Activated naive CD4-positive, alpha-beta T cell (primary cell): ENCODE measurements at places on chromosomes 5 and 9.
A peak's percentile ranks its signal among the peaks of the same experiment; 100 is the strongest.

DNA sequence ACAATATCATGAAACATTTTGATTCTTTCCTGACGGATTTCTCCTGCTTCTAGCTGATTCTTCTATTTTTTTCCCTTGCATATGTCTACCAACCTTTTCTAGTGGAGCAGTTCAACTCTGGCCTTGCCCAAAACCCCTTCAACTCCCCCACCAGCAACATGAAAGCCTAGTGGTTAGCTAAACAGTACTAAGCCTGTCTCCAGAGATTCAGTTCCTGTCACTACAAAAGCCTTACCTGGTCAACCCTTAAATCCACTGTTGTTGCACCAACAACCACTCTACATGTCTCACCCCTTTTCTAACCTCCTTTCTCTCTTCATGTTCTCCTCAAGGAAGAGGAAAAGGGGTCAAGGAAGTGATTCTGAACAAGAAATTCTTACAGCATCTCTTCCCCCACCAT is 74.8 kb upstream of the PIK3R1 start:
- no peak for DNase-seq

DNA sequence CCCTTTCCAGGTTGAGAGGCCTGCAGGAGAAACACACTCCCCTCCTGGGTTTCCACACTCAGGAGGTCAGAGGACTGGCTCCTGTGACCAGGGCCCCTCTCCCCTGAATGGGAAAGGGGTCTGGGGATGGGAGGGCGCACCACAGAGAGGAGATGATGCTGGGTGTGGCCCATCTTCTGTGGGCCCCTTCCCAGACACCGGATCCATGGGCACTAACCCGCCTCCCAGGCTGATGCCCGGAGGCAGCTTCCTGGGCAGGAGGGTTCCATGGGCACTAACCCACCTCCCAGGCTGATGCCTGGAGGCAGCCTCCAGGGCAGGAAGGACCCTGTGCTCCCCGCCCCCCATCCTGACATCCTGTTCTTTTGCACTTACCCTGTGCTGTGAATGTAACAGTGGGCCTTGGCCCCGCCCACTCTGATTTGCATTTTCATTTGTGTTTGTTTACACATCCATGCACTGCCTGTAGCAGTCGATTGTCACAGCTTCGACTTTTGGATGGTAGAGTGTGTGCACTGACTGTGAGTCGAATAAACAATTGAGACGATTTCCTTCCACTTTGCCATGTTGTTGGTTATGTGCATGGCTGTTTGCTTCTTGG is 9.3 kb upstream of the DOLPP1 start:
- peak; percentile 15 for DNase-seq

GRCh38 chr5:176716320-176716719 is 69.0 kb downstream of the TSPAN17 start:
- DNase-seq, result no peak

- no peak for DNase-seq
Measured at GRCh38 chr5:32018476-32019436, 155.4 kb downstream of the GOLPH3 start.

DNA sequence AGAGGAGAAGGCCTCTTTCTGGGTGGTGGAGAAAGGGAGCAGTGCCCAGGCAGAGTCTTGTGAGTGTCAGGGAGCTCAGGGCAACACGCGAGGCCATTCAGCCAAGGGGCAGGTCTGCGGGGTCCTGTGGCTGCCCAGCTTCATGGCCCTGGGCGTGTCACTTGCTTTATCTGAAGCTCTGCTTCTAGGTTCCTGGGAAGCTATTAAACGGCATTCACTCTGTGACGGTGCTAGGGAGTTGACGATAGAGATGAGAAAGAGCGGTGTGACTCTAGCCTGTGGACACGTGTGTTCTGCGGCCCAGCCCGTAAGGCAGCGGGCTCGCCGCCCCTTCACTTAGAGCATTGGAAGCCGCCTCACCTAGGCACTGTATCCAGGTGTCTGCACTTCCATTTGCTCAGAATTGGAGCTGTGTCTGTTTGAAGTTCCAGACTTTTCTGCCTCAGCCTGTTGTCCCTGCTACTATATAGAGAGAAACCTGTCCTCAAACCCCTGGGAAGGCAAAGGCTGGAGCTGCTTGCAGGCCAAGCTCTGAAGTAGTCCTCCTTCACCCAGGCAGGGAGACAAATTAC is 88.3 kb downstream of the PHF2 start:
- DNase-seq, result no peak

GRCh38 chr5:10288592-10289219 is 19.0 kb downstream of the CMBL start:
- no peak for DNase-seq

DNA sequence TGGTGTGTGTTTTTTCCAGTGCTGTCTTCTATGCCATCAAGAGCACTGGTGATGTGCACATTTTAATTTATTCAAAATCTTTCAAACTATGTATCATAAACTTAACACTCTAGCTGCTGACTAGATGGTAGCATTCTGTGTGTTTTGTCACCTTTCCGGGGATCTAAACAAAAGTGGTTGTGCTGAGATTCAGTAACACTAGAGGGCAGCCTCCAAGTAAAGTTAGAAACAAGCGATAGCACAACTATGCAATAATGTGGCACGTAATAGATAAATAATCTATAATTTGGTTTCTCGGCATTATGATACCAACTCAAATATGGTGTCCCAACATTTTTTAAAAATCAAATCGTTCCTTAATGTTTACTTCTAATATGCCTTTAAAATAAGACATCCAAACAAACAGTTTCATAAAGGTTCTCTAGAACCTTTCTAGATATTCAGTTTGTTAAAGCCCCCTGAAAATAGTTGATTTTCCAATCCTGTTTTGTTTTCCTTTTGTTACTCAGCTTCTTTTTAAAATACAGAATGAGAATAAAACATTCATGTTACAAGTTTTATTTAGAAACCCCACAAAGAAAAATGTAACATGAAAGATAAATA is 16.9 kb downstream of the SEMA6A start:
- no peak for DNase-seq

GRCh38 chr9:32554107-32554506 is 1.7 kb upstream of the TOPORS start:
- DNase-seq, result no peak

GRCh38 chr5:121748686-121749085 is 103.0 kb upstream of the FTMT start:
- no peak for DNase-seq

DNA sequence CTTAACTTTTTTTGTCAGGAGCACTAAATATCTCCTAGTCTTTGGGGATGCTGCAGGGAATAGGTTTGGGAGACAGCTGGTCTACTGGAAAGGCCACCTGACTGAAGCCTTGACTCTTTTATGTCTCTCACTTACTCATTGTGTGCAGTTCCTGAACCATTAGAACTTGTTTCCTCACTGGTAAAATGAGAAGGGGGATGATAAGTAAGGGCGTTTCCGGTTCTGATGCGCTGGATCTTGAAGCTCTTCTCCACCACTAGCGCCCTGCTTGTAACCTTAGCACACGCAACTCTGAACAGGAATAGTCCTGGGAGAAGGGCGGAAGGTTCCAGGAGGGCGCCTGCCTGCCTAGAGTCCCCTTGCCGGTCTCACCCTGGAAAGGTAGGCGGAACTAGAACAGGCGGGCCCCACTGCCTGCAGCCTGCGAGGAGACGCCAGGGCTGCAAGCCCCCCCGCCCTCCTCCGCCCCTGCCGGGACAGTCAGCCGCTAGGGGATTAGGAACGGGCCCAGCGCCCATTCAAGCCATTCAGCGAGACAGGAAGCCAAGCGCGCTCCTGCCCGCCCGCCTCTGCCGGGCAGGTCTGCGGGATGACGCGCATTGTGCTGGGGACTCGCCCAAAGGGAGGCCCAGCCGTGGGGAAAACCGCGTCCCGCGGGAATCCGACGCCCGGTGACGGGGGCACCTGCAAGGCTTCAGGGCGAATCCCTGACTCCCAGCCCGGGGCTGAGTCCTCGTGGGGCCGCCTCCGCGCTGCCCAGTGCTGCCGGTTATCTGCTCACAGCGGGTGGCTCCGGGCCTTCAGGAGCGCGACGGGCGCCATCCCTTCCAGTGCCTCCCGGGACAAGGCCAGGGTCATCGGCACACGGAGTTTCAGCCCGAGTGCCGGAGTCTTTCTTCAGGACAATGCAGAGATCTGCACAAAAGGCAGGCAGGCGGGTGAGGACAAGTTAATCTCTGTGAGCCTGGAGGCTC is 44.0 kb upstream of the XPA start:
- DNase-seq, result peak; percentile 6

GRCh38 chr5:175415303-175415702 is 28.7 kb downstream of the DRD1 start:
- no peak for DNase-seq

- DNase-seq, result no peak
Measured at GRCh38 chr5:137845472-137845871, 22.2 kb upstream of the MYOT start.

DNA sequence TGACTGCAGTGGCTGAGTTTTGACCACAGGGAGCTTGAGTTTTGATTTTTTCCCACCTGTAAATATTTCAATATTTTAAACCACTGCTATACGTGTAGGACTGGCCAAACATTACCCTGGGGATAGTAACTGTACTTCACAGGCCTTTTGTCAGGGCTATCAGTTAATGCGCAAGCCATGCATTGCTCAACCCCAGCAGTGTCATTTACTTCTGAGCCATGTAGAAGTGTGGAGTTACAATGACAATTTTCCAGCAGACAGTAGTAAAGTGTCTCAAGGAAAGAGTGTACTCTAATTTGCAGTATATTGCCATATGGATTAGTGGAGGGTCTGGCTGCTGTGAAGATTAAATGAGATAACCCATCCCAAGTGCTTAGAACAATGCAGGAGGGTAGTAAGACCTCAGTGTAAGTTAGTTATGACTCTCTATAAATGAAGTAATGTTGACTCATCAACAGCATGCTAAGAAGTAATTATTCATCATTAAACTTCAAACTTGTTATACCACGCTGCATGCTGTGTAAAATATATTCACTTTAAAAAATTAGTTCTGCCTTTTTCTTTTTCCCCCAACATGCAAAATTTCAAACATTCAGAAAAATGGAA is 489.2 kb downstream of the KDM4C start:
- DNase-seq, result no peak

DNA sequence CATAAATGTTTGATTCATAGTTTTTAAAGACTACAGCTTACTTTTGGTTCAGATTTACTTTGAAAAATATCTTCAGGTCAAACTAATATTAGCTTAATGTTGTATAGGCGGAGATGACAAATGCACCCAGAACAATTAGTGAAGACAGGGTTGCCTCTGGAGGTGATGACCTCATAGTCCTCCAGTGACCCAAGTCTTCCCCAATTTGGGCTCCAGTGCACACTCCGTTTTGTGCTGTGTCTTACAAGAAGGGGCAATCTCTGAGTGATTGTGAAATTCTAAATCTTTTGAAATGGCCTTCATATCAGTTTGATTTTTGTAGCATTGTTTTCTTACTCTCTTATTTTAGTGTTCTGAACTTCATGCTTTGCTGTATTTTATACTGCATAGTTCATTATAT is 57.6 kb downstream of the DENND4C start:
- DNase-seq, result no peak

DNA sequence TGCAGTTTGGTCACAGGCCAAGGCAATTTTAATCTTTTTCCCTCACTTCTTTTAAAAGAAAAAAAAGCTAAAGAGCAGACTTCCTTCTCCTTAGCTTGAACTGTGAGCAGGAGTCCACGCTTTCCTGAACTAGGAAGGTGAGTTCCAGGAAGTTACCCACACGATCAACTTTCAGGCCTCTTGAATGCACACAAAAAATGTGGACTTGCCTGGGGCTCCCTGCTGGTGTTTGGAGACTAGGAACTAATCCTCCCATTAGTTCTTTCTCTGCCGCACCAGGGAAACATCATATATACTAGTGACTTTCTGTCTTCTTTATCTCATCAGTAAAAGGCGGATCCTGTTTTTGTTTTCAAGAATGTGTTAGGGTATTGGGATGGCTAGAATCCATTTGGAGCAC is 240.0 kb downstream of the GOLPH3 start:
- no peak for DNase-seq

GRCh38 chr5:57317341-57317740 is 143.5 kb downstream of the GPBP1 start:
- no peak for DNase-seq

GRCh38 chr9:8799206-8799605 is 999.6 kb upstream of the DMAC1 start:
- DNase-seq, result no peak

GRCh38 chr5:82347201-82347865 is 69.2 kb upstream of the RPS23 start:
- DNase-seq, result no peak

DNA sequence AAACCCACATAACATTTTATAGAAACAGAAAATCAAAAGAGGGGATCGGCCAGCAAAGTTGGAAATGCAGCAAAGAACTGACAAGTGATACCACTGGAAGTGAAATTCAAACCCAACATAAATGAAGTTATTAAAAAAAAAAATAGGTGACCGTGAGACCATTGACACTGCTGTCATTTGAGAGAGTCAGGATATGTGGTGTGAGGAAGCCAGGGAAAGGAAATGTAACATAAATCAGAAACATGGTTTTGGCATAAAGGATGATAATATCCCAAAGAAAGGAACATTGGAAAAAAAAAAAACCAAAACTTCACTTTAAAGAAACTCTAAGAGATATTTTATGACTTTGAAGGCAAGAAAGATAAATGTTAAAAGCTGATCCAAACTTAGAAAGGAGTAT is 312.4 kb upstream of the PIK3R1 start:
- DNase-seq, result no peak

DNA sequence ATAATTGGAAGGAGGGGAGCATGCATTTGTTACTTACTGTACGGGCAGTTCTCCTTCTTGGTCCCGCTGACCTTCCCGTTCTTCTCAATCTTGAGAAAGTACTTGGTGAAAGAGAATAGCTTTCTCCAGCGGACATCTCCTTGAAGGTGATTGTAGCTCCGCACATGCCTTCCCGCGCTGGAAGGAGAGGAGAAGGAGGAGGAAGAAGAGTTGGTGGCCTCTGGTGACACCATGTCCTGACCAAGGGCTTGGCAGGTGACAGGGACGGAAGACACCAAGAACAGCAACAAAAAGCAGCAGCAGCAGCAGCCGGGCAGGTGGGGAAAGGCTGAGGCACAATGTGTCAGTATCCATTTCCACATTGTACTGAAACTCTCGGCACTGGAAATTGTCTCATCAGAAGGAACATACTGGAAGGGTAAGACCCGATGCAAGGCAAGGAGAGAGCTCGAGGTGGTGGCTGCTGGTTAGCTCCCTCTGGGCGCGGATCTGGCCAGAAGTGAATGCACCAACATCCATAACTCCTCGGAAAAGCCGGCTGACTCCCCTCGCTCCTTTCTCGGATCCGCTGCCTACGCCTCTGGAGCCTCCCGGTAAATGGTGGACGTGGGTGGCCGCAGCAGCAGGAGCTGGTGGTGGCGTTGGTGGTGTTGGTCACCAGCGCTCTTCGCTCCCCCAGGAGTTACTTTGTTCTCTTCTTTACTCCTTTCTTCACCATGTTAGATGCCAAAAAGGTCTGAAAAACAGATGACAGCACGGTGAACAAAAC is 715 bp downstream of the FGF10 start:
- DNase-seq, result no peak

- no peak for DNase-seq
Measured at GRCh38 chr5:123112196-123112595, 23.2 kb downstream of the PRDM6 start.

DNA sequence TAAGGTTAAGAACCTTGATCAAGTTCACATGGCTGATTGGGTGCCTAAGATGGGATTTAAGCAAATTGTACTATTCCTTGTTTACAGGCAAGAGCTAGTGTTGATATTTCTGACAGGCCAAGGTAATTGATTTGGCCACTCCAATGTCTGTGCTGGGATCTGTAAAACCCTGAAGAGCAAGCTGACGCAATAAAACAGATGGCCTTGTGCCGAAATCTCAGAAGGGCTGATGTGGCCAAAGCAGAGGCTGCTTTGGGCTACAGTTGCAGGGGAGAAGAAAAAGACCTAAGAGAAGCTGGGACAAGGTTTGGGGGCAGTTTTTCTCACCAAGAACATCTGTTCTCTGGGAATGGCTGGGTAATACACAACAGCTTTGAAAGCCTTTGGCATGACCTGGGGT is 463.2 kb upstream of the ZNF608 start:
- DNase-seq, result no peak
